GM12865 (cell line): ENCODE measurements at places on chromosomes 1 and 21.

GRCh38 chr1:10671090-10671489, 125.4 kb downstream of the CASZ1 start:
- no peak for DNase-seq

- DNase-seq = peak; percentile 38
Observed at GRCh38 chr1:87155170-87155569, 173.5 kb upstream of the LMO4 start.

DNA sequence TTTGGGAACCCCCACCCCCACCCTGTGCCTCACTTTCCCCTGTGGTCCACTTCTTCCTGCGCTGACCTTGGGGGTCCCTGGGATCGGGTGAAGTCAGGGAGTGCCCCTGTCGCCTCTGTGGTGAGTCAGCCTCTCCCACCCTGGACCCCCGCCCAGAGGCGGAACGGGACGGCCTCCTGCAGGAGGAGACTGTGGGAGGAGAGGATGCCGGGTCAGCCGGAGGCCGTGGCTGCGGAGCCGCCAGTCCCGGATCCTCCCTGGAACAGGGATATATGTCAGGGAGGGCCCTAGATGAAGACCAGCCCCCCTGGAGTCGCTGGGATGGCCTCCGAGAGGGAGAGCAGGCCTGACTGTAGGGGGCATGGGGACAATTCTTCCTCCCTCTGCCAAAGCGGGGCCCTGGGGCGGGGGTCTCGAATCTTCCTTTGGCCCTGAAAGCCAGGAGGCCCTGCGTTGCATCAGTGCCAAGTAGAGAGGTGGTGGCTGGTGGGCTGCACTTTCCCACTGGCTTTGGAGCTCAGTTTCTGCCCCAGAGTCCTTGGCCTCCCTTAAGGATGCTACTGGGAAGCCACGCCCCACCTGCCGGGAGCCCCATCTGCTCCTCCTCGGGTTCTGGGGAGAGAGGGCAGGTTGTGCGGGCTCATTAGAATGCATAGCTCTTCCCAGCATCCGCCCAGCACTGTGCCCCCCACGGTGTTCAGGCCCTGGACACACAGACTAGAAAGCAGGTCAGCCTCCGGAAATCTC, 930 bp downstream of the ARHGEF10L start:
- DNase-seq = no peak

DNA sequence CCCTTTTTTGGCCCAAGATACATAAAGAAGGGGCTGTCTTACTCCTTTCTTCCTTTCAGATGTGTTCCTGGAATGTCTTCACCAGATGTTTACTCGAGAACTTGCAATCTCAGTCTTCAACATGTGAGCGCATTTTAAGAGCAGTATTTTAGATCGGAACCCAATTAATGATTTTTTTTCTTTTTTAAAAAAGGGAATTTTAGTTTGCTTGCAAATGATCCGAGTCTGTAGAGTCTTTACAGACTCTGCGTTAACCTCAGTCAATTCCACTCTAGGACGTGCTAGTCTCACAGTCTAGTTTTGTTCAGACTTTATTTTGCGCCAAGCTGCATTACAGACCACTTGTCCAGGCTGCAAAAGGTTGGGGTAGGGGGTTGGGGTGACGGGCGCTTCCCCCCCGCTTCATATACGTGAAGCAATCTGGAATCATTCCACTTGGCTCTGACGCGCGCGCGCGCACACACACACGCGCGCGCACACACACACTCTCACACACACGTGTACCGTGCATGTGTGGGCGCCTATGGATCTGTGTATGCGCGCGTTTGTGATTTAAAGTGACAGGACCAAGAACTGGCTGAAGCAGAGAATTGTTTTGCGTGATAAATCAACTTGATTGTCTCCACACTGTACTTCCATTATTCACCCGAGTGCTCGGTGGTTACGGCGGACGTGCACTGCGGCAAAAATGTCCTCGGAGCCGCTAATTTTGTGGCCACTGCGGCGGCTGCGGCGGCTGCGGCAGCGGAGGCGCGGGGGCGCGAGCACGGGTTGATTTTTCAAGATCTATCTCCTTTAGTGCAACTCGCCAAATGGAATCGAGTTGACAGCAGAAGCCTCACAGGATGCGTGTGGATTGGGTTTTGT, 25.6 kb upstream of the NFIA start:
- DNase-seq = no peak

DNA sequence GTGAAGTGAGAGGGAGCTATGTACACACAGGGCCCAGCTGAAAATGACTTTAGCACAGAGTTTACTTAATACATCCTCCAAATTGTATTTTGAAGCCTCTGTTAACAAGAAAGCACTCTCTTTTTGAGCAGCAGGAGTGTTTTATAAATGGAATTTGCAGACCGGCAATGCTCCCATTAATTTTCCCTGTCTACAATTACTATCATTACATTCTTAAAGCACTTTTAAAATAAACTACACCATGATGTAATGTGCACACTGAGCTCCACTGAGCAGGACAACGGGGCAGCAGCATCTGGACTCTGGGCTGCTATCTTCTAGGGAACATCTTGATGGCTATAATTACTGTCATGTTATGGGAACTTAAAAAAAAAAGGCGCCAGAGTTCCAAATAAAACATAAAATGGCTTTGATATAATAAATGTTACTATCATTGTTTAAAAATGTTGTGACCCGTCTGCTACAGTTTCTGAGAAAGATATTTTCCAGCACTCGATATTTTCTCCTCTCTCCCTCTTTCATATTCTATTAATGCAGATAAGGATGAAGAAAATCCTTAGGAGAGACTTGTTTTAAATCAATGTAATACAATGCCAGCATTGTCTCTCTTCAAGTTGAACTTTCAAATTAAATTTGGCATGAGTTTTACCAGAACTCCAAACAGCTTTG, 150.9 kb downstream of the HLX start:
- no peak for DNase-seq

GRCh38 chr1:30715886-30716285, 7.5 kb downstream of the MATN1 start:
- DNase-seq = no peak

DNA sequence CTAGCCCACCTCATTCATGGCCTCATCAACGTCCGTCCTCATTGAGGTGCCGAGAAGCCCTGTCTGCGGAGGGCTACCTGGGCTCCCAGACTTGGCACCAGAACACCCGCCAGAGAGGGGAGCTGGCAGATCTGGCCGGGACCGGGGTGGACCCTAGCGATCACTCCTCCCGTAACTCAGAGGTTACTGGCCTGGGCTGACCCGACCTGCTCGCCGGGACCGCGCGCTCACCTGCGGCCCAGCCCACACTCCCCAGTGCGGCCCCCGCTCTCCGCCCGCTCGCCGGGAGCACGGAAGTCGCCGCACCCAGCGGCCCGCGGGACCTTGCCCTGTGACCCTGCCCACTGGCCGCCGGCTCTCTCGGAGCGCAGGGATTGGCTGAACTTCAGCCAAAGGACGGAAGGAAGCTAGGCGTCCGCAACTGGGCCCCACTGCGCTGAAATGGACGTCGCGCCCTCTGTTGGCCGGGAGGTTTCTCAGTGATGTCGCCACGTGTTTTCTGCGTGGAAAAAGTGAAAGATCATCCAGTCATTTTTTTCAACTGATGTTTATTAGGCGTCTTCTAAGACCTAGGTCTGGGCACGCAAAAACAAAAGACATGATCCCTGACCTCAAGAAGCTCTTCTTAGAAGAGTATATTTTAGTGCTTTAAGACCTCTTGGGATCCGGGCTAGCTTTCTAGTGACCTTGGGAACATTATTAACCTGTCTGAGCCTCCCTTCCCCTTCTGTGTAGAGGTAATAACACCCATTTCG, at the start of gene SMIM12:
TSS of gene SMIM12 (minus strand) at position 304 of the 755 bp plus-strand sequence. CDS start 3,772 bp downstream, outside the sequence.
- peak; percentile 97 for DNase-seq

DNA sequence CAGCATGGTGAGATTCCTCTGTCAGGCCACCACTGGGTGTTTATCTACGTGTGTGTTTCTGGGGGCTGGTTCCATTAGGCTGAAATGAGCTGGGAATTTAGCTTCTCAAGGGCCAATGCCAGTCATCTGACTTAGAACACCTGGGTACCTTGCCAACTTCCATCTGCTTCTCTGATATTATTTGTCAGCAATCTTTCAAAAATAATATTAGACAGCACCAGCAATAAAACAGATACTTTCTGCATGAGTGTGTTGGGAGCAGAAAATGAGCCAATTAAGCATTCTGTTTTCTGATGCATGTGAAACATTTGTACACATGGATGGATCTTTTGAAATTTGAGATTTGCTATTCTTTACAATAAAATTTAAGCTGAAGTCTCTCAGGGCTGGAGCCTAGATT, 124.1 kb downstream of the RYR2 start:
- no peak for DNase-seq

GRCh38 chr1:211699059-211699458, 23.6 kb upstream of the NEK2 start:
- no peak for DNase-seq

DNA sequence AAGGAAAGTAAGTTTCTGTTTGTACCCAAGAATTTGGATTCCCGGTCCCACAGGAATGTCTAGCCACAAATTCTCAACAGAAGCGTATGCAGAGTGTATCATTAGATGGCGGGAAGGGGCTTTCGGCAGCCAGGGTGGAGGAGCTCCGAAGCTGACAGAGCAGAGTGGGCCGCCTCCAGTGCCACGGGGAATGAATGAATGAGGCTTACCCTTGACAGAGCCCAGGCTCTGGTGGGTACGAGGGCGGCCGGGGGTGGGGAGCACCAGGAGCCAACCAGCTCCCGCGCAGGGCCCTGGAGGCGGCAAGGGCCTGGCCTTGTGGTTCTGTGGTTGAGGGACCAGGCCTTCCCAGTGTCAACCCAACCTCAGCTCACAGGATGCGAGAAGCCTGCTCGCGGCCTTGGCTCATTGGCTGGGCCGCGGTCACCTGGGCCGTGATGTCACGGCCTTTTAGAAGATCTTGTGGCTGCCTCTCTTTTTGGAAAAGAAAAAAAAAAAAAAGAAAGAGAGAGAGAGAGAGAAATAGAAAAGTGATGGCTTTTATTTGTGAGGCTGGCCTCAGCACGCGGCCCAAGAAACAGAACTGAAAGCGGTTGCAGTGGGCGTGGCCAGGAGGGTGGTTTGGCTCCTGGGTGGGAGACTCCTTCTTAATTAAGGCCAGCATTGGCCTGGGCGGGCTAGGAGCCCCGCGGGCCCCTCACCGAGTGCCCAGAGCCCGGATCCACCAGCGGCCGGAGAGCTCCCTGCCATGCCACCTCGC, 34.9 kb upstream of the RUNX3 start:
- peak; percentile 99 for DNase-seq

DNA sequence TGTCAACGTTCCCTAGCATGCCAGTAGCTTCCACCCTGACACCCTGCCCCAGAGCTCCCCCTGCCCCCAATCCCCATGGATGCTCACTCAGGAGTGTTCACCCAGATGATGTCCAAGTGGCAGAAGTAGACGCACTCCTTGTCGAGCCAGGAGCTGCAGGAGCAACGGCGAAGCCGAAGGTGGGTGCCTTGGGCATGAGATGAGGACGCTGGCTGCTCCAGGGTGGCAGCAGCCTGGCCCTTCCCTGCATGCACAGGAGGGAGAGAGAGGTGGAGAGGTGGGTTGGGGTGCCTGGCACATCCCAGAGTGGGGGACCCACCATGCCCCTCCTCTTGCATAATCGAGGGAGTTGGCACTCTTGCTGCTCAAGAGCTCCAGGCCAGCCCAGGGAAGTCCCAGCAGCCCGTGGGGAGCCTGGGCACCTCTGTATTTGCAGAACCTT, 502 bp downstream of the EDN2 start:
- DNase-seq = no peak

- no peak for DNase-seq
Observed at GRCh38 chr1:16986113-16986512, 5.7 kb upstream of the MFAP2 start.

- peak; percentile 71 for DNase-seq
Observed at GRCh38 chr1:235503403-235504121, 690 bp downstream of the B3GALNT2 start.

GRCh38 chr21:45055861-45056260, 18.5 kb upstream of the ADARB1 start:
- DNase-seq = no peak

DNA sequence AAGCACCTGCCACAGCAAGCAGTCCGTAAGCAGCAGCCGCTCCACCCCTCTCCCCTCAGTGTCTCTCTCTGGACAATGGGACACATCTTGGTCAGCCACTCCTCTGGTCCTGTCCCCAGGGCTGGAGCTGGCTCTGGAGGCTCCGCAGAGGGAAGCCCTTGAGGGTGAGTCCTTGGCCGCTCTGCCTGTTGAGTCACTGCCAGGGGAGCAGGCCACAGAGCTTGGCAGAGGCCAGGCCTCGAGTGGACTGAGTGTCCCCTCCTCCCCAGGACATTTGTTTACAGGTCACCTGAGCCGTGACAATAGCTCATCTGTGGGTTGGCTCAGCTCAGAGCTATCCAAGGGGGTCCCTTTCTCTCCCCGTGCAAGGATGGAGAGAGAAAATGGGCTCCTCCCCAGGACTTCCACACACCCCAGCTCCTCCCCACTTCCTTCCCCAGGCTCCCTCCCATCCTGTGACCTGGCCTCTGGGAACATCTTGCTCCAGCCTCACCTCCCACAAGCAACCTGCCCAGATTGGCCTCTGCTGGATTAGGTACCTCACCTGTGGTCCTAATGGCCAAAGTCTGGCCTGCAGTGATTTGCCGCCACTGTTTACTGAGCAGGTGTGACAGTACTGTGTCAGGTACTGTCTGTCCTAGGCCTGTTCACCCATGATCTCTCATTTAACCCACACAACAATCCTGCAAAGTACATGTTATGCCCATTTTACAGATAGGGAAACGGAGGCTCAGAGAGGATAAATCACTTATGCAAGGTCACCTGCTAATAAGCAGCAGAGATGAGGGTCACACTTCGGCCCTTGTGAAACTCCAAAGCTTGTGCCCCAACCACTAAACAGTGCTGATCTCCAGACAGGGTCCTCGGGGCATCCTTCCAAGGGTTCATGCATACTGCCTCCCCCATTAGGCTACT, 4.8 kb downstream of the FAM131C start:
- DNase-seq = no peak

GRCh38 chr1:54117815-54118563, 34.8 kb downstream of the CDCP2 start:
- no peak for DNase-seq

GRCh38 chr1:41647221-41648135, 163.0 kb upstream of the EDN2 start:
- DNase-seq = no peak

GRCh38 chr1:13600762-13601453, 17.3 kb downstream of the PDPN start:
- no peak for DNase-seq

GRCh38 chr1:177753655-177754054, 216.2 kb downstream of the SEC16B start:
- no peak for DNase-seq

DNA sequence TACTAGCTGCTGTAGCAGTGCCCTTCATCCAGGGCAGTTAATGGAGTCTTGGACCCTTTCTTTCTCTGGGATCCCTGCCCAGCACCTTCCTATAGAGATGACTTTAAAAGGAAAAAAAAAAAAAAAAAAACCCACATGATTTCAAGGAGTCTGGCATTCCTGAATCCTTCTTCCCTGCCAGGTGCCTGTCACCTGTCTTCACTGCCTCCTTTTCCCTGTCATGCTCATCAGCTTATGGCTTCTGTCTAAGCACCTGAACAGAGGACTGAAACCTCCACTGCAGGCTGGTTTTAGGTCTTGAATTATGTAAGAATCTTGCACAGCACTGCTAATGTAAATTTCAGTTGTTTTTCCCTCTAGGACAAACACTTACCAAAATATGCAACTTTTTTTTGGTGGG, 24.9 kb downstream of the PPT1 start:
- DNase-seq = no peak
